ENCODE measurements at places on chromosomes 16 and 17. TPM values are rescaled to one million over a fixed set of nuclear protein-coding genes. Genes with fewer than 3 reads are reported as not detected.

DNA sequence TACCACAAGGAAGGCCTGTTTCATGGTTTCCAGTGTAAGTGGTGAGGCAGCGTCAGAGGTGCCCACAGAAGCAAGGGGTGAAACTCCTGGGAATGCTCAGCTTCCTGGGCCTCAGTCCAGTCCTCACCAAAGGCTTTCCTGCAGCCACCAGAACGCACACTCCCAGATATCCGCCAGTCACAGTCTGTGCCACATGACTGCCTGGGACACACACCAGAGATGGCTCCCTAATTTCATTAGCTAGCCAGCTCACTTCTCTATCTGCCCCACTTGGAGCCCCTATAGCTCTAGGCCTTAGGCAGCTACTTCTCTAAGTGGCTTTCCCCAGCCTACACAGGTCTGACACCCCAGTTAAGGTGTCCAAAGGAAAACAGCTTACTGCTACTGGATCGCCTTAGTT is 77.0 kb downstream of the CYTH1 start:
- peaks cover 2% of the 10 kb centered on the region for H3K4me1 ChIP-seq
- no peak overlapping the region for H3K4me3 ChIP-seq
- H3K27me3 ChIP-seq: no peaks in the 10 kb centered on the region
- no peak for DNase-seq

DNA sequence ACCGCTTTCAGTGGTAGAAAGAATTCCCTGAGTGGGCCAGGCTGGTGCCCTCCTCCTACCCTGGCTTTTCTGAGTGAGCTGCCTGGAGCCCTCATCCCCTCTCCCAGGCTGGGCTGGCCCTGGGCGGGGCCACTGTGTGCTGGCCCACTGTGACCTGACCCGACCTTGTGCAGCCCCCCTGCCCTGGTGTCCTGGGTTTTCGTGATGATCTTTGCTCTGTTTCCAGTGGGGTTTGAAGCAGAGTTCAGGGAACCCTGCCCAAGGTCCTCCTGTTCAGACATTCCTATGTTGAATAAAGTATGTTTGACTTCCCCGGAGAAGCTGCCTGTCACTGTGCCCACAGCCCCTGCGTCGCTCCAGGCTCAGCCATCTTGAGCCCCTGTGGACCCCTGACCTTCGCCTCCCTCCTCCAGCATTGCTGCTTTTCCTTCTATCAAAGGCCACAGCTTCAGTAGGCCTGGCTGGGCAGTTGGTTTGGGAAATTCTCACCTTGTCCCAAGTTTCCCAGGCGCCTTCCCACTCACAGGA is 13.7 kb upstream of the NAGLU start:
- H3K4me1 ChIP-seq: peaks cover 59% of the 10 kb centered on the region
- DNase-seq: no peak
- no peaks in the 10 kb centered on the region for H3K27me3 ChIP-seq
- peak overlapping the region; percentile 97 for H3K27ac ChIP-seq

DNA sequence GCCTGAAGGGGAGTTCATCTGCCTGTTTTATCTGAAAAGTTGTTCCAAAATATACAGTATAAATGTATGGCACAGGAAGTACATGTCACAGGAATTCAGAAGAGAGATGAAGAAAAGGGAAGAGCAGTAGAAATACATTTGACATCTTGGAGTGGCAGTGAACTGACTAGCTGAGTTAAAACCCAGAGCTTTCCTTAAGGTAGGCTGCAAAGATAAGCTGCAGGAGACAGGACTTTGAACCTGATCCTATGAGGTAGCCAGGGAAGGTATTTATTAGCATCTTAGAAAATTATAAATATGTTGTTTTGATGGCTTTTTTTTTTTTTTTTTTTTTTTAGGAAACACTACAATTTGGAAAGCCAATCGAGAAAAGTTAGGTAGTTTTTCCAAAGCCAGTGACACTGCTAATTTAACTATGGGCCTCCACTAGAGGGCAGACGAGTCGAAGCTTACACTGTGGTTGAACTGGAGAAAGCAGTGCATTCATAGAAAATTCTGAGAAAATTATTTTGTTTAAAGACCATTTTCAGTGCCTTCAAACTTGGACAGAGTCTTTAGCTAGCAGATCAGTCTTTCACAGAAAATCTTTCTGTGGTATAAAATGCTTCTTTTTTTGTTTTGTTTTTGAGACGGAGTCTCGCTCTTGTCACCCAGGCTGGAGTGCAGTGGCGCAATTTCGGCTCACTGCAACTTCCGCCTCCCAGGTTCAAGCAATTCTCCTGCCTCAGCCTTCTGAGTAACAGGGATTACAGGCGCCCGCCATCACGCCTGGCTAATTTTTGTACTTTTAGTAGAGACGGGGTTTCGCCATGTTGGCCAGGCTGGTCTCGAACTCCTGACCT is 122.3 kb downstream of the SSH2 start:
- H3K4me3 ChIP-seq: no peak overlapping the region
- DNase-seq: no peak
- no peaks in the 10 kb centered on the region for H3K27me3 ChIP-seq
- no peaks in the 10 kb centered on the region for H3K4me1 ChIP-seq
- H3K27ac ChIP-seq: no peak overlapping the region

GRCh38 chr17:65853816-65854215 is 292.4 kb upstream of the AXIN2 start:
- H3K36me3 ChIP-seq: no peaks in the 10 kb centered on the region
- H3K27ac ChIP-seq: no peak overlapping the region
- H3K4me3 ChIP-seq: no peak overlapping the region

The PDE6G gene
- not detected for total RNA-seq

The CALB2 gene
- 0.64 TPM for total RNA-seq

The KRTAP9-8 gene
- not detected for total RNA-seq

The CEMP1 gene
- total RNA-seq: not detected

The PEMT gene
- 690 TPM for total RNA-seq

The UNC13D gene
- total RNA-seq: 33.1 TPM

Measured in ascending aorta (tissue), 2 donors.